Kidney epithelial cell (primary cell): ENCODE measurements at places on chromosomes 1 and 21.

- no peak for DNase-seq
Measured at GRCh38 chr1:73803380-73803779, 394.6 kb downstream of the LRRIQ3 start.

DNA sequence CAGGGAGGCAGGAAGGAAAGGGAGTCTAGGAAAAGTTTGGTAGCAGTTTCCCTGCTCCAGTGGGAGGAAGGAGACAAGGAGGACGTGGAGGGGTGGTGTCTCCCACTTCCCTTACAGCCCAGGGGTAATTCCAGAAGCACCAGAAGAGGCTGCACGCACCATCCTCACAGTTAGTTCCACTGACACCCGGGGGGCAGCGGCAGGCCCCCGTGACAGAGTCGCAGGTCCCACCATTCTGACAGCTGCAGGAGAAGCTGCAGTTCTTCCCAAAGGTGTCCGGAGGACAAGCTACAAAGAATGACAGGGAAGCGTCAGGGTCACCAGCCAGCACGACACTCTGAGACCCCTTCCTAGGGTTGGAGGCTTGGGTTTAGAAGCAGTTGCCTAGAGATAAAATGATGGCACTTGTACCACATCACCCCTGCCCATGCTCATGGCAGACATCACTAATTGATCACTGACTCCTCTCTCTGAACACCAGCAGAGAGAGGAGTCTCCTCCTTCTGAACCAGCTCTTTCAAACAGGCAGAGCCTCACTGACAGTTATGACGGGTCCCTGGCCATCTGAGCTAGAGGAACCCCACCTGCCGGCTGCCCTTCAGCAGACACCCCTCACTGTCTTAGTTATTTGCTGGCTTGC, 53.3 kb downstream of the ARHGEF16 start:
- no peak for DNase-seq

DNA sequence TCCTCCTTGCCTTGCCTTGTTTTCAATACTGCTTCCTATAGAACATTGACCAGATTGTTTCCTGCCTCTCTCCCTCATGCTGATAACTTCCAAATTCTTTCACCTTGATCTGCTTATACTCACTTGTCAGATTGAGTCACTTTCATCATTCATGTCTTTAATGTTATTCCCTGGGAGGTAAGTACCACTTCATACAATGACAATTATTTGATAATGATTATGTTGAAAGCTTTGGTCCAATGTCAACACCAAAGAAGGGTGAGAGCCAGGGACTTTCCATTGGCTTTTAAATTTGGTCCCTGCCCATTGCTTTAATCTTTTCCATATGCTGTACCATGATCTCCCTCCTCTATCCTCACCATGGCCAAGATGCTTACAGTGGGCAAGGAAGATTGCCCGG, 137.4 kb downstream of the SYT2 start:
- no peak for DNase-seq

DNA sequence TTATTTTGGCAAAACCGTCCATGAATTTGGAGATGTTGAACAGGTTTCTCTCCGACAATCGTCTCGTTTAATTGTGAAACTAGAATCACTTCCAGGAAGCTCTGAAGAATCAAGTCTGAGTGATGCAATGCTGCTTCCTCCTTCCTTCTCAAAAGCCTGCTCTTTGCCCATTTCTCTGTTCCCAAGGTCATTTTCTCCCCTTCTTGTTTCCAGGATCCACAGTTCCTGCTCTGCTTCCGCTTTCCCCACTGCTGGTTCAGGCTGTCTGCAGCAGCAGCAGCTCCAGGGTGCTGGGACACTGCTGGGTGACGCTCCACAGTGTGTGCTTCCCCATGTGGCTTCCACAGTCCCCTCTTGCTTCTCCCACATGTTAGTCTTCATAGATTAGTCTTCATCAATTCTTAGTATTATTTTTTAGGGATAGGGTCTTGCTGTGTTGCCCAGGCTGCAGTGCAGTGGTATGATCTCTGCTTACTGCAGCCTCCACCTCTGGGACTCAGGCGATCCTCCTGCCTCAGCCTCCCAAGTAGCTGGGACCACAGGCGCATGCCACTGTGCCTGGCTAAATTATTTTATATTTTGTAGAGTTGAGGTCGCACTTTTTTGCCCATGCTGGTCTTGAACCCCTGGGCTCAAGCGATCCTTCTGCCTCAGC, 156.2 kb downstream of the DYRK1A start:
- DNase-seq = no peak
